HS-27A (cell line): ENCODE measurements at places on chromosomes 12 and 14.

GRCh38 chr12:54368025-54368708 is 3.9 kb upstream of the GPR84 start:
- DNase-seq = no peak

GRCh38 chr12:119102274-119102673 is 76.5 kb upstream of the HSPB8 start:
- no peak for DNase-seq

GRCh38 chr12:119749666-119750065 is 81.7 kb downstream of the PRKAB1 start:
- DNase-seq = no peak

DNA sequence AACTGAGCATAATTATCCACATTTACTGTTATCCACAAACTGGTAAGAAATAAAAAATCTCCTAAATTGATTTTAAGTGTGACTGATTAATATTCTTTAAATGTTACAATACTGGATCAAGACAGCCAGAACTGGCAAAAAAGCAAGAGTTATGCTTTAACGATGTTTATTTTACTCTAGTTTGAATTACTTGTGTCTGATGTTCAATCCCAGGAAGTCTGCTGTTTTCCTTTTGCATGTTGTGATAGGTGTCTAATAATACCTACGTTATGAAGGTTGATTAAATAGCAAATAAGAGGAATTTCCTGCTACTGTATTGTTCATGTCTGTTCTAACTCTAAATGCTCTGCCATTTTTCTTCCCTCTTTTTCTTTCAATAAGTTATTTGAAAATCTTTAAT is 34.4 kb upstream of the OTOGL start:
- DNase-seq = no peak

GRCh38 chr12:28350502-28350901 is 160.2 kb downstream of the CCDC91 start:
- no peak for DNase-seq

DNA sequence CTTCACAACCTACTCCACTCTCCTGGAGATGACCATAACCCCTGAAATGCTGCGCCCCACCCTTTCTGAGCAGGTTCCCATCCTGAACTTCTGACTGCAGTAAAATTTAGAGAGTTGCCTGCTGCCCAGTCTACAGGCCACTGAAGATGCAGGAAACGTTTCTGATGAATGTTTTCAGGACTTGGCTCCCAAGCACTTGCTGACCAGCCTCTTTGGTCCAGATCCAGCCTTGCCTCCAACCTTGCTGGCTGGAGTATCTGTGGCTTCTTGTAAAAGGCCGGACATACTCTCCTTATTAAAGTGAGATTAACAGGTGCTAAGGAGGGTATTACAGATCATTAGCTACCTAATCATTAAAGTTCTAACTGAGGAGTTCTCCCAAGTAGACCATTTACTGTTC is 70.3 kb upstream of the STXBP6 start:
- DNase-seq = no peak

DNA sequence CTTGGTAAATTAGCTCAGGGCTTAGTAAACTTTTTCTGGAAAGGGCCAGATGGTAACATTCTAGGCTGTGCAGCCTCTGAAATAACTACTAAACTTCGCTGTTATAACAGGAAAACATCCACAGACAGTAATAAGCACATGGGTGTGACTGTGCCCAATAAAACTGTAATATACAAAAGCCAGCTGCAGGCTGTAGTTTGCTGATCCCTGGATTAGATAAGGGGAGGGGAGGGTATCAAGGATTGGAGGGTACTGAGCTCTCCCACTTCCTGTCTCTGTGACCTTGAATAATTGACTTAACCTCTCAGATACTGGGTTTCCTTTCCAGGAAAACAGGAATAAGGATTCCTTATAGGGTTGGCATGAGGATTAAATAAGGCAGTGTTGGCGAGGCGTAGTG is 81.2 kb downstream of the CCDC60 start:
- no peak for DNase-seq

DNA sequence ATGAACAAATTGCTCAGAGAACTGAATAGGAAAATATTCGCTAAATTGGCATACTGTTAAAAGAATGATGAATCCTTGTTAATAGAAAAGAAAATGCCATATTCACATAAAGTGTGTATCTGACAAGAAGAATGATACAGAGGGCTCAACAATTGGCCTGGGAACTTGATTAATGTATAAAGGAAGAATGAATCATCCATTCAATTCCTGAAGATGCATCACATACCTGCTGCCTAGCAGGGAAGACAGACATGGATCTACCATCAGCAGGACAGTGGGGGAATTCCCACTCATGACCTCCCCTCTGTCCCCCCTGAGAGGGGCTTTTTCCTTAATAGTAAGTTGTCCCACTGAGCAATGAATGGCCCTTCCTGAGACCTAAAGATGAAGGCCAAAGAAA is 13.5 kb downstream of the PTPN21 start:
- DNase-seq = no peak

- DNase-seq = no peak
Observed at GRCh38 chr12:13243516-13244070, 47.1 kb downstream of the EMP1 start.

DNA sequence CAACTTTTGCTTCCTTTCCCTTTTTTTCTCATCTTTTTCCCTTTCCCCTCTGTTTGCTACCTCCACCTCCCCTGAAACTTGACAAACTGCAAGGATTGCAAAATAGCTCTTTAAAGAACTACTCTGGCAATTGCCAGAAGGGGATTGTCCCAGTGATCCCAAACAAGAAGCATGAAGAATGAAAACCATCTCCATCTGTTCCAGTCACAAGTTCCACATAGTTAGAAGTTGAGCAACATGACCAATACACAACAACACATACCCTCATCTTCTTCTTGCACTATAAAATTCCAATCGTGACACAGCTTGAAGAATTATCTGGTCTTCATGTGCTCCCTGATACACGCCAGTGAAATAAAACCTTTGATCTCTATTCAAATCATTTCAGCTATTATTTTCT is 93.7 kb upstream of the USP15 start:
- no peak for DNase-seq

GRCh38 chr14:104531421-104532190 is 48.0 kb upstream of the C14orf180 start:
- no peak for DNase-seq

GRCh38 chr14:78292003-78292402 is 121.8 kb downstream of the NRXN3 start:
- no peak for DNase-seq

GRCh38 chr14:75896341-75896740 is 85.5 kb downstream of the TGFB3 start:
- no peak for DNase-seq

DNA sequence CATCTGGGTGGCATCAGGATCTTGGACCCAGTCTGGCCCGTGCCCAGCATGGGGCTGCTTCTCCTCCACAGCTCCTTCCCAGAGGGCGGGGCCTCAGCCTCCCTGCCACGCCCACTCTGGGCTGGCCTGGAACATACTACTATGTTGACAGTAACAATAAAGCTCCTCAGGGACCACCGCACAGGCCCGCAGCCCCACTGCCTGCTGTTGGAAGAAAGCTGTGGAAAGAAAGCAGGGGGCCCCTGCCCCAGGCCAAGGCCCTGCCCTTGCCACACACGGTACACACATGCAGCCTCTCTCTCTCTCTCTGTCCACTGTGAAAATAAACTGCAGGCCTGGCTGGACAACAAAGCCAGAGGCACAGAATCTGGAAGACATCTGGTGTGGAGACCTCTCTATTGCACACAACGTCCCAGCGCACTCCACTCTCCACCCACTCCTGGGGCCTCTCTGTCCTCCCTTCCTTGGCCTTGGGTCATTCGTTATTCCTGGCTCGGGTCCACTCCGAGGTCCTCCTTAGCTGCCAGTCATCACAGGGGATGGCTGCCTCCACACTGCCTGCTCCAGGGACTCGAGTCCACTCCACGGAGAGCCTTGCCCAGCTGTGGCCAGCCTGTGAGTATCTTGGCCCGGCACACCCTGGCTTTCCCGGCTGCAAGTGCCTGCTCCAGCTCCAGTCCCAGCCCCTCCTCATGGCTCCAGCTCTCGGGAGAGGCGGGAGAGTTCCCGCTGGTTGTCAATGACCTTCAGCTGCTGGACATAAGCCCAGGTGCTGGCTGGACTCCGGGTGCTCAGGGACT is 11.8 kb upstream of the ENDOU start:
- no peak for DNase-seq

DNA sequence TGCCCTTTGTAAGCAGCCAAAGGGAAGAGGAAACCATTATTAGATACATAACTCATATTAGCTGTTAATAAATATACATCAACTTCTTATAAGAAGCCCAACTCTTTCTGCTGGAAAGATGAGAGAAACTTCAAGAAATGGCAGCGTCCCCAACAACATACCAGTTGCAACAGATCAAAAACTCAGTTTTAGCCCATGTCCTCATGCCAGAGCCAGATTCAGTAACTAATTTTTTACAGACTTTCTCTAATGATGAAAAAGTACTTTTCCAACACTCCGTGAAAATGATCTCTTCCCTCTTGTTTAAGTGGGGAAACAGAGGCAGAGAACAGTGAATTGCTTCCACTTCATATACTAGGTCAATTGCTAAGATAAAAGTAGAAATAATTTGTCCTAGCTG is 206.8 kb upstream of the NUDT4 start:
- DNase-seq = no peak

DNA sequence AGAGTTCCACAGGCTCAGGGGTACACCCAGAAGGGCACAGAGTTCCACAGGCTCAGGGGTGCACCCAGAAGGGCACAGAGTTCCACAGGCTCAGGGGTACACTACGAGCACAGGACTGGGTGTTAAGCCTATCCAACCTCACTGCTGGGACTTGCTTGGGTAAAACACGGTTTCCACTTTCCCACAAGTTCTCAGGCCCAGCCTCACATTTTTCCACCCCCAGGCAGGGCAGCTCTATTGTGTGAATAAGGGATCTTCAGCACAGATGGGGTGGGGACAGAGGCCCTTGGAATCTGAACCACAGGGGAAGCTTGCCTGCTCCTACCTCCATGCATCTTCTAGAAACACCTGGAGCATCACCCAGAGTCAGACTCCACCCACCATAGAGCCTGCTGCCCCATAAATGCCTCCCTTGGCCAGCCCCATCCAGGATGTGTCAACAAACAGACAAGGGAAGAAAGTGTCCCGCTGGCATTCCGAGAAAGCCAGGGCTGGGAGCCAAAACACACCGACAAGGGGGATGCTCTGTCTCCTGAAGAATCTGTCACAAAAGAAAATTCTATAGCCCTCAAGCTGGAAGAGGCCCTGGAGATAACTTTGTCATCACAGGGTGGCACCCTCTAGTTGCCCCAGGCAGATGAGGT is 4.8 kb downstream of the CRACR2A start:
- DNase-seq = no peak

DNA sequence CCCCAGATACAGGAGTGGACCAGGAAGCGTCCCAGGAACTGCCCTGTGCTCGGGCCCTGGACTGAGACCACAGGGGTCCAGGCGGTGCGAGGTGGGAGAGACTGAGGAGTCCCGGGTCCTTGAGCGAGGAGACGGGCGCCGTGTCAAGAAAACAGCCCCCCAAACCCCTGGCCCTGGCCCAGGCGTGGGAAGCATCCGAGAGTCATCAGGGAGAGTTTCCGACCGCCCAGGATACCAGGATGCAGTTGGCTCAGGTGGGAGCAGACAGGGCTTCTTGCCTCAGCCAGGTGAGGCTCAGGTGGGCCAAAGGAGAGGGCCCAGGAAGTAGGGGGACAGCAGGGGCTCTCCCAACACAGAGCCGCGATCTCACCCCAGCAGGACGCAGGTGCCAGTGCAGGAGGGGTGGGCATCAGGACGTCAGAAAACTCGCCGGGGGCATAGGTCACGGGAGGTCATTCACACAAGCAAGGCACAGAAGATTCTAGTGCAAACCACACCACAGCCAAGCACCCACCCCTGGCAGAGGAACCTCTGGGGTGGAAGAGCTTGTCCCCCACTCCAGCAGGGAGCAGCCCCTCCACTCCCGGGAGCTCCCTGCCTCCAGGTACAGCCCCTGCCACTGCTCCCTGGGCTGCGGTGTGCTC is 102.5 kb upstream of the EIF5 start:
- no peak for DNase-seq
